ENCODE measurements at places on chromosomes 3 and 15.

DNA sequence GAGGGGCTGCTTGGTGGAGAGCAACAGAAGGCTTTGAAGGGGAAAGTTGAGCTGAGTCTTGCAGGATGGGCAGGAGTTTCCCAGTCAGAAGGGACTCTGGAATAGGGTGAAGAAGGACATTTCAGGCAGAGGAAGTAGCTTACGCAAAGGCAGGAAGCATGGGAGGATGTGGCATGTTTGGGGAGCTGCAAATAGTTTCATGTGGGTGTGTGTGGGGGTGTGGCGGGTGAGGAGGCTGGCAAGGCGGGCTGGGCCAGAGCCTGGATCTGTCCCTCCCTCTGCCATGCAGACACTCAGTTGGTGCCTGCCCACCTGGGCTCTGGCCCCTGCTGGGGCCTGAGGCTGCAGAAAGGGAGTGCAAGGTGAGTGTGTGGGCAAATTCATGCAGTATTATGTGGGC lies 10.4 kb downstream of the TEX264 start:
- no peak for DNase-seq

- DNase-seq = no peak
These were observed 15.8 kb downstream of the ARHGEF26 start for GRCh38 chr3:154137036-154137435.

- DNase-seq = no peak
These were observed 104.9 kb downstream of the AQP9 start for GRCh38 chr15:58243070-58243469.

GRCh38 chr3:98962189-98962930 lies 60.9 kb upstream of the DCBLD2 start:
- no peak for DNase-seq

GRCh38 chr3:99248913-99249312 lies 347.4 kb upstream of the DCBLD2 start:
- no peak for DNase-seq

DNA sequence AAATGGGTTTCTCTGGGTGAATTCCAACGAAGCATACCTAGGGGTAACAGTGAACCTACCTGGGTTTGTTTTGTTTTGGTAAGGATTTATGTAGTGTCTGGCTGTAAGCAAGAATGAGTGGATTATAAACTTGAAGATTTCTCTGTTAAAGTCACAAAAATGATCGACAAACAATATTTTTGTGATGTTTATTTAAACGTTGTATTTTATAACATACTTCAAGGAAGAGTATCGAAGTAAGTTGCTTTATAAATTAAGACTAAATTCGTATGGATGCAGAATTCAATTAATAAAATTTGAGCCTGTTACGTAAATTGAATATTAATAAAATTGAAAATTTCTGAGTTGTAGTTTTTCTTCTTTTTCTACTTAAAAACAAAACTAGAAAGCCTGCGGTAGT lies 982 bp upstream of the ZDHHC23 start:
- DNase-seq = no peak

- DNase-seq = no peak
These were observed 2.5 kb upstream of the PLD1 start for GRCh38 chr3:171812811-171813210.

All from skin of body (tissue), 3 donors.